ENCODE measurements at places on chromosomes 2 and 18.

DNA sequence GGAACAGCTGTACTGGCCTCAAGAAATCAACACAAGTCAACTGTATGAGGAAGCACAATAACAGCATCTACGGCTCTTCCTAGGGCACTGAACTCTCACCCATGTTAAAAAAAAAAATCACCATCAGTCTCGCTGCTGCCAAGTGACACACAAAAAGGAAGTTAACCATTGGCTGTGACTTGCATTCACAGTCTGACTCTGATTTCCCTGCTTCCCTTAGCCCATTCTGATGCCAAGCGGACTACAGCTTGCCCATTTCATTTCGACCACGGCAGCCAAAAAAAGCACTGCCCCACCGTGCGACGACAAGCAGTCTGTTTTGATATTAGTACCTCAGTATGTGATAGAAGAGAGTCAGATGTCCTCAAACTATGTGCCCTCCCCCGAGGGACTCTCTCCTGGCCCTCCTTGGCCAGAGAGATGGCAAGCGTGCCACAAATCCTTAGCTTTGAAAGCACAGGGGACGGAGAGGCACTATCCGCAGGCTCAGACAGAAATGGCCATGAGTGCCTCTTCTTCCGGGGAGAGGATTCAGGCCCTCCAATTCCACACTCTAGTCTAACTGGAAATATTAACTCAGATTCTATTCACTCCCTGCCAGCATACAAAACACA lies 250.0 kb downstream of the TCF4 start:
- no peak for DNase-seq

DNA sequence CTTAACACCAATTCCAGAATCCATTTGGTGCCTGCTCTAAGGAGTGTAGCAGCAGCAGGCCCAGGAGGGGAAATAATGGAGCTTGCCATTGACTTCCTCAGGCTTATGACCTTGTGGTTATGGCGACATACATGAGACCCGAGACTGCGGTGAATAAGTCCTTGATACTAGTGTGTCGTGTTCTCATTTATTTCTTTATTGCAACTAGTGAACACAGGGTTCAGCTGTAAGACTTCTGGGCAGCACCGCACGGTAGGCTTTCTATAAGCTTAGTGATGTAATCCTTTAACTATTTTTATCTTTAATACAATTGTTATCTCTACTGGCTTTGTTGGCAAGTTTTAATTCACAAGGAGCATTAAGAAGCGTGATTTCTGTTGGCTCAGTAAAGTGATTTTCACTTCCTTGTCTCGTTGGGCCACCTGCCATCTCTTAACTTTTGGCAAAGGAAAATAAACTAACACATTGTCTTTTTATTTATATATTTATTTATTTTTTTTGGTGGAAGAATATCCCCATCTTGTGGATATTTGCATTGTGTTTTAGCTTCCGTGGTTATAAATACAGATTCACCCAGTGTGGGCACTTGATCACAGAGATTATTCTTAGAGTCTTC lies 139.8 kb downstream of the LTBP1 start:
- no peak for DNase-seq

DNA sequence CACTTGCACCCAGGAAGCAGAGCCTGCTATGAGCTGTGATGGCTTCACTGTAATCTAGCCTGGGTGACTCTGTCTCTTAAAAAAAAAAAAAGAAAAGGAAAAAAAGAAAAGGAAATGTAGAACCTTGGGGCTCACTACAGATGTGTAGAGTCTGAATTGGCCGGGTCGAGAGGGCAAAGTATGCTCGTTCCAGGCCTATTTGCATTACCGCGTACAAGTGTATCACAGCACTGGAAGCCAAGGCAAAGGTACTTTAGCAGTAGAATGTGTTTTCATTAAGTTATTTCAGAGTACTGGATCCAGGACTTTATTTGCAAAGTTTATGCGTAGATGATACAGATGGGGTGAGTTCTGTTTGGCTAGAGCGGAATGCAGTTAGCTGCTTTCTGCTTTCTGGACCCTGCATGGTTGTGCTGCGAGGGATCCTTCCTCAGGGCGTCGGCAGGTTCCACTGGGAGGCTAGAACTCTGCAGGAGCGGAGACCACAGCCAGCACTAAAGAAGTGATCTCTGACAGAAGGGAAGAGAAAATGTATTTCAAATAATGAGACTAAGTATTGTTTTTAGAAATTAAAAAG lies 51.8 kb downstream of the LDLRAD4 start:
- no peak for DNase-seq

- DNase-seq, result no peak
These were observed 242.0 kb downstream of the HDAC4 start for GRCh38 chr2:239158641-239159475.

DNA sequence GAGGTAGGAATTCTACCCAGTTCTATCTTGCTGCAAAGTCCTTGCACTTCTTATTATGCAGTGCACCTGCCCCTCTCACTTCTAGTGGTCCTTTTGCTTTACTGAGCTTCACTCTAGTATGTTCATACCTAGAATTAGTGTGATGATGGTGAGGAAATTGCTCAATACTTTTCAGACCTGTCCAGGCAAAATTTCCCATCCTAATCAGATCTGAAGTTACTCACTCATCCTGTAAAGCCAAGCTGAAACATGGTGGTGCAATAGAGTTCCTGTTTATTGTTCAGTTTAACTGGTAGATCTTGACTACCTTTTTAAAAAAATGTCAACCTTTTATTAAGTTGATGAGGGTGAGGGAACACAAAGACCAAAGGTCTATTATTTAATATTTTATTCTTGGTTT lies 12.6 kb upstream of the FIGN start:
- DNase-seq, result no peak

DNA sequence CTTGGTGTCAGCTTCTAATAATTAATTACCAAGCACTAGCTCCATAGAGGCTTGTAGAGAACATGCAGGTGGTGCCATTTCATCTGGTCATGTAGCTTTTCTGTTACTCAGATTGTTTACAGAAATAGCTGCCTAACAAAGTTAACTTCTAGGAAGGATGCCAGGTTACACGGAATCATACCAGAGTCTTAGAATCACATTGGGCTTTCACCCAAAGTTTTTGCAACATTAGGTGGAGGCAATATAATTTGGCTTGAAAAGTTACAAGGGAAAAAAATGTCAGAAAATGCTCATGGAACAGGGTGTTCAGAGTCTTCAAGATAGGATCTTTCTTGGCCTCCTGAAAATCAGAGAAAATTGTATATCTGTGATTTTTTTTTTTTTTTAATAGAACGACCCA lies 135.6 kb downstream of the ARHGAP15 start:
- no peak for DNase-seq

DNA sequence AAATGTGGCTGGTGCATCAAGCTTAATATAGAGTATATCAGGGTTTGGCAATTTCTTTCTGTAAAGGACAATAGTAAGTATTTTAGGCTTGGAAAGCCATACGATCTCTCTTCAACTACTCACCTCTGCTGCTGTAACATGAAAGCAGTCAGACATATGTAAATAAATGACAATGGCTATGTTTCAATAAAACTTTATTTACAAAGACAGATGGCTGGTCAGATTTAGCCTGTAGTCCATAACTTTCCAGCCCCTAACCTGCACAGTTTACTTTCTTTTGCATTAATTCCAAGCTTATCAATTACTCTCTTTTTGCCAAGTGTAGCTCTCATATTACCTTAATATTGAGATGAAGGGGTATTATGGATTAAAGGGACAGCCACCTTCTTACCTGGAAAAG lies 83.1 kb downstream of the LRATD1 start:
- DNase-seq, result no peak

- no peak for DNase-seq
These were observed 74.2 kb downstream of the MBP start for GRCh38 chr18:77058290-77058835.

- peak; percentile 42 for DNase-seq
These were observed 116.0 kb downstream of the TNS1 start for GRCh38 chr2:217886720-217887309.

DNA sequence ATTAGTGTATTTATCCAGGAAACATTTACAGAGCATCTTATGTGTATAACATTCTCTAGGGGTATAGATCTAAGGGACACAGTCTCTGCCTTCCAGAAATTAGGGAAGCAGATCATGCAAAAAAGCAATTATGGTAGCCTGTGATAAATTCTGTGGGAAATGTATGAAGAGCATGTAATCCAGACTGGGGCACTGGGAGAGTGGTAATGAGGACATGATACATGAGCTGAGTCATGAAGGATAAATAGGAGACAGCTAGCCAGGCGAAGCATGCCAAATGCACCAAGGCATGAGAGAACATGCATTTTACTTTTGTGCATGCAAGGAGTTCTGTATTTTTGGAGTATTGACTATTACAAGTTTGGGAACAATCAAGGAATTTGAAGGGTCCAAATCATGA lies 8.9 kb upstream of the RPRM start:
- no peak for DNase-seq

GRCh38 chr2:64331849-64332699 lies 121.9 kb upstream of the LGALSL start:
- no peak for DNase-seq

- no peak for DNase-seq
These were observed 238.7 kb downstream of the TGIF1 start for GRCh38 chr18:3688690-3689089.

DNA sequence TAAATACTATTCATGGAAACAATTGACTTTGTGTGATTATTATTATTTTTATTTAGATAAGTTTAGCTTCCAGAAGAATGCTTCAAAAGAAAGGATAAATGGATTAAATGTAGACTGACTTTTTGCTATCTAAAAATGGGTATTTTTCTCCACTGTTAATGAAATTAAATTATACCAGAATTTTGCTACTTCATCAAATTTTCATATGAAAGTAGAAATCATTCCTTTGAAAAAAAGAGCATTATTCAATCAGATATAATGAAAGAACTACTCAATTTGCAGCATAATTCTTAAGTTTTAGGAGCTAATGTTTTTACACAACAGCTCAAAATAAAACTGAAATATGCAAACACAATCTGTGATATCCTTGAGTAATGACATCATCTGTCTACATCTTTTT lies 1424.6 kb downstream of the DPP10 start:
- no peak for DNase-seq

- no peak for DNase-seq
These were observed 43.4 kb downstream of the UBXN4 start for GRCh38 chr2:135785032-135785431.

GRCh38 chr2:168149986-168150385 lies 97.4 kb downstream of the STK39 start:
- DNase-seq, result no peak

- DNase-seq, result no peak
These were observed 312.7 kb downstream of the TCF4 start for GRCh38 chr18:55275039-55275901.

- peak; percentile 16 for DNase-seq
These were observed 47.5 kb upstream of the SP3 start for GRCh38 chr2:174012347-174013314.

GRCh38 chr18:48410095-48410920 lies 1.1 kb upstream of the ZBTB7C start:
- peak; percentile 48 for DNase-seq

DNA sequence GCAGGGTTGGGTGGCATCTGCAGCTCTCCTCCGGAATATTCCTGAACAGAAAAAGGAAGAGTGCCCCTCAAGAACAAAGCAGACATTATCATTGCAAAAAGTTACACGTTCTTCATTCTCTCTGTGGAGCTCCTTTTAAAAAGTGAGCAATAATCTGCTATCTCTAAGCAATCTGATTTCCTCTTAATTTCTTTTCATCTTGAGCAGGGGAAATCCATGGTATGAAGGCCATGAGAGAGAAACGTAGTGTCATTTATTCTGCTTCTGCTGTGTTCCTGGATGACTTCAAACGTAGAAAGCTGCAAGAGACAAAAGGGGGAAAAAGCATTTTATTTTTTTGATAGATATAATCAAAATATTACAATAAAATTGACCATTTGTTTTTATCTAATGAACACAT lies 16.9 kb downstream of the SMIM21 start:
- DNase-seq, result no peak

GRCh38 chr2:99338029-99338585 lies 918 bp downstream of the EIF5B start:
- no peak for DNase-seq

DNA sequence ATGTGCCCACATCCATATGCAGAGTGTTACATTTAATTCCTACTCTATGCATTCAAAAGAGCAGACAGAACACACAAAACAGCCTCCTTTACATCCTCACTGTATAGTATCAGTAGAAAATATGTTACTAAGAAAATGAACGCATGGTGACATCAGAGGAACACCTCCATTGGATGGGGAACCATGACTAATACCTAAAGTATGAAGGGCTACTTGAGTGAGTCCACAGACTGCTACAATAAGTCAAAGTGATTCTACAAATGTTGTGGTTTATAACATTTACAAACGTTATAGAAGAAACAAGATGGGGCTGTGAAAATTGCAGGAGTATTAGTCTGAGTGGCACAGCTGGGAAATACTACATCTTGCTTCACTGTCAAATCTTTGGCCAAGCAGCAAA lies 1830.9 kb upstream of the PIK3C3 start:
- no peak for DNase-seq

GRCh38 chr18:70288851-70289328 lies at the start of gene SOCS6:
TSS of gene SOCS6 (plus strand) at chr18:70289045. CDS start at chr18:70324669, 35,624 bp downstream.
- DNase-seq, result no peak

GRCh38 chr18:9973470-9973869 lies 59.7 kb downstream of the VAPA start:
- no peak for DNase-seq

GRCh38 chr18:68833756-68834155 lies 35.9 kb downstream of the CCDC102B start:
- no peak for DNase-seq

- no peak for DNase-seq
These were observed 228.7 kb downstream of the GBX2 start for GRCh38 chr2:235939471-235939870.

GRCh38 chr2:131093006-131093695 lies at the start of gene FAM168B:
TSS of gene FAM168B (minus strand) at chr2:131093460. CDS start at chr2:131082646, 10,814 bp downstream.
- peak; percentile 81 for DNase-seq

GRCh38 chr2:240418311-240418710 lies 17.2 kb upstream of the GPC1 start:
- DNase-seq, result no peak

DNA sequence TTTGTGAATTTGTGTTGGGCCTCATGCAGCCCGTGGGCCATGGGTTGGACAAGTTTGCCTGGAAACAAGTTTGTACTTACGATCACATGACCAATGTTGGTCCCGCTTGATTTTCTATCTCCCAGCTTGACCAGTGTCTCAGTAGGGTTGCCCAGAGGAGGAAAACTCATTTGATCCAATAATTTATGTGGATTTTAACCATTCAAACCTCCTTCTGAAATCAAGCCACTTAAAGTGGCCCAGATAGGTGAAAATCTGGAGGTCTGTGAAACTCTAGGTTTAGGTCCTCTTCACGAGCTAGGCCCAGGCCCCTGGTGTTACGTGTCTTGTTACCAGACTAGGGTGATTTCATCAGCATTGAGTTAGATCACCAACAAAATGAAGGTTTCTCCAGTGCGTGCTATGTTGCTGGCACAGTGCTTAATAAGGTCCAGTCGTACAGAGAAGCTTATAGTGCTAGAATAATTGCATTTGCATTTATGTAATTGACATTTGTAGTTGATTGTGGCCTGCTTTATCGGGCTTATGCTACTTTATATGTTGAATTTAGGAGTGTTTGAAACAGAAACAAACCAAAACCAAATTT lies 4.4 kb downstream of the ACTR2 start:
- DNase-seq, result no peak

All from activated CD4-positive, alpha-beta T cell treated with anti-CD3 and anti-CD28 coated beads, Interleukin-2, amount 50 U/mL, for 4 hours (primary cell).